Small intestine (tissue), 16 donors: ENCODE measurements at places on chromosomes 3 and 15.

- no peaks in the 10 kb centered on the region for H3K27me3 ChIP-seq
- DNase-seq, result no peak
- no peaks in the 10 kb centered on the region for H3K36me3 ChIP-seq
- no peak overlapping the region for H3K27ac ChIP-seq
These were observed 56.6 kb upstream of the CTDSPL2 start for GRCh38 chr15:44370830-44371229.

DNA sequence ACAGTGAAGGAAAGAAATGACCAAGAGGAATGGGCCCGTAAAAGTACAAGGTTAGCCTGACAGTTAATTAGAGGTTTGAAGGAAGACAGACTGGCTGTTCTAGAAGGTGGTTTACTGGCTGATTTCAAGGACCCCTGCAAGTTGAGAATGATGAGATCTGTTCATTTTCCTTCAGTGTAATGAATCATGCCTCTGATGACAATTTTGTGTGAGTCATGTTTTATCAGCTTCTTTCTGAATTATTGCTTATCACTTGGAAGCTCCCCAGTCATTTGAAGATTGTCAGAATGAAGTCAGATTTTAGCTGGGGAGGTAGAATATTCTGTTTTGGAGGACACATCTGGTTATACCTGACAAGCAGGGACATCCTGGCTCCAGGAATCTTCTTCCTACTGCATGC lies 50.6 kb downstream of the DRD3 start:
- H3K4me3 ChIP-seq, result no peak overlapping the region
- DNase-seq, result no peak
- H3K36me3 ChIP-seq, result no peaks in the 10 kb centered on the region
- H3K27me3 ChIP-seq, result no peaks in the 10 kb centered on the region
- H3K4me1 ChIP-seq, result no peaks in the 10 kb centered on the region

- H3K36me3 ChIP-seq, result no peaks in the 10 kb centered on the region
- DNase-seq, result no peak
- H3K4me1 ChIP-seq, result no peaks in the 10 kb centered on the region
- no peak overlapping the region for H3K4me3 ChIP-seq
These were observed 23.8 kb upstream of the GABPB1 start for GRCh38 chr15:50378776-50379175.

DNA sequence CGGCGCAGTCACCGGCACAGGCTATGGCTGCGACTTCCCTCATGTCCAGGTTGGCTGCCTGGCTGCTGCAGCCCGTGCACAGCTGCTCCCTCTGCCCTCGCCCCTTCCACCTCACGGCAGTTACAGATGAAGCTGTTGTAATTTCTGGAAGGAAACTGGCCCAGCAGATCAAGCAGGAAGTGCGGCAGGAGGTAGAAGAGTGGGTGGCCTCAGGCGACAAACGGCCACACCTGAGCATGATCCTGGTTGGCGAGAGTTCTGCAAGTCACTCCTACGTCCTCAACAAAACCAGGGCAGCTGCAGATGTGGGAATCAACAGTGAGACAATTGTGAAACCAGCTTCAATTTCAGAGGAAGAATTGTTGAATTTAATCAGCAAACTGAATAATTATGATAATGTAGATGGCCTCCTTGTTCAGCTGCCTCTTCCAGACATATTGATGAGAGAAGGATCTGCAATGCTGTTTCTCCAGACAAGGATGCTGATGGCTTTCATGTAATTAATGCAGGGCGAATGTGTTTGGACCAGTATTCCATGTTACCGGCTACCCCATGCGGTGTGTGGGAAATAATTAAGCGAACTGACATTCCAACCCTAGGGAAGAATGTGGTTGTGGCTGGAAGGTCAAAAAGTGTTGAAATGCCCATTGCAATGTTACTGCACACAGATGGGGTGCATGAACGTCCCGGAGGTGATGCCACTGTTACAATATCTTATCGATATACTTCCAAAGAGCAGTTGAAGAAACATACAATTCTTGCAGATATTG lies 13.2 kb upstream of the GNB4 start:
- no peaks in the 10 kb centered on the region for H3K36me3 ChIP-seq
- peaks cover 3% of the 10 kb centered on the region for H3K4me1 ChIP-seq
- no peaks in the 10 kb centered on the region for H3K27me3 ChIP-seq
- DNase-seq, result no peak

DNA sequence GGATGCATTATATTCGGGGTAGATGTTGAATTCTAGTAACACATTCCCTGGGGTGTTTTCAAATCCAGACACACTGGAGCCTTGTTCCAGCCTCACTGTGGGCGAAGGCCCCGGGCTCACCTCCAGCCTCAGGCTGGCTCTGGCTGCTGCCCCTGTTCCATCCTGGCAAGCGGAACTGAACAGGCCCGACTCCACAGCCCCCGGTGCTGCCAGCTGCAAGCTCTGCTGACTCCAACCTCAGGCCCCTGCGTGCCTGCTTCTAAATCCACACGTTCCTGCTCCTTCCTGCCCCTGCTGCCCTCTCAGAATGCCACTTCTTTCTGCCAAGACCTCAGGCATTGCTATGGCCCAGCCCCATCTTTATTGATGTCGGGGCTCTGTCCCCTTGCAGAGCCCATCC lies 90.6 kb downstream of the LIPC start:
- H3K27me3 ChIP-seq, result no peaks in the 10 kb centered on the region
- no peaks in the 10 kb centered on the region for H3K36me3 ChIP-seq
- H3K4me3 ChIP-seq, result no peak overlapping the region
- no peak for DNase-seq

DNA sequence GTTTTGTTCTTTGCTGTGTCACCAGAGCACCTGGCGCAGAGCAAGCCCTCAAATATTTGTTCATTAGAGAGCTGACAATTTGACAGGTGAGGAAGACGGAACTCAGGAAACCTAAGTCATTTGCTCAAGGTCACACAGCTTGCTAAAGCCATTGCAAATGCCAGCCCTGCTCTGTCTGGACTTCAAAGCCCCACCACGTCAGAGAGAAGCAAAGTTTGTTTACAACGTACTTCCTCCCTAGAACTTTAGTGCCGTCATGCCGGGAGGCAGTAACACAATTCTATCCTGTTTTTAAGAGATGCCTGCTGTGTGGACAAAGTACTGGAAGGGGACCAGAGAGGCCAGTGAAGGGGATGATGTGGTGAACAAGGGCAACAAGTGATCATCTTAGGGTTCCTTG lies 216.6 kb upstream of the PRICKLE2 start:
- no peaks in the 10 kb centered on the region for H3K27me3 ChIP-seq
- no peak overlapping the region for H3K27ac ChIP-seq
- H3K4me3 ChIP-seq, result no peak overlapping the region
- peaks cover 3% of the 10 kb centered on the region for H3K4me1 ChIP-seq
- DNase-seq, result peak; percentile 16

- H3K36me3 ChIP-seq, result no peaks in the 10 kb centered on the region
- H3K4me3 ChIP-seq, result no peak overlapping the region
- H3K27ac ChIP-seq, result no peak overlapping the region
These were observed 36.9 kb upstream of the RYK start for GRCh38 chr3:134287512-134287911.

- no peaks in the 10 kb centered on the region for H3K4me1 ChIP-seq
- peak; percentile 40 for DNase-seq
- H3K27ac ChIP-seq, result no peak overlapping the region
- H3K4me3 ChIP-seq, result no peak overlapping the region
These were observed 69.7 kb upstream of the LINGO1 start for GRCh38 chr15:77702211-77702957.

DNA sequence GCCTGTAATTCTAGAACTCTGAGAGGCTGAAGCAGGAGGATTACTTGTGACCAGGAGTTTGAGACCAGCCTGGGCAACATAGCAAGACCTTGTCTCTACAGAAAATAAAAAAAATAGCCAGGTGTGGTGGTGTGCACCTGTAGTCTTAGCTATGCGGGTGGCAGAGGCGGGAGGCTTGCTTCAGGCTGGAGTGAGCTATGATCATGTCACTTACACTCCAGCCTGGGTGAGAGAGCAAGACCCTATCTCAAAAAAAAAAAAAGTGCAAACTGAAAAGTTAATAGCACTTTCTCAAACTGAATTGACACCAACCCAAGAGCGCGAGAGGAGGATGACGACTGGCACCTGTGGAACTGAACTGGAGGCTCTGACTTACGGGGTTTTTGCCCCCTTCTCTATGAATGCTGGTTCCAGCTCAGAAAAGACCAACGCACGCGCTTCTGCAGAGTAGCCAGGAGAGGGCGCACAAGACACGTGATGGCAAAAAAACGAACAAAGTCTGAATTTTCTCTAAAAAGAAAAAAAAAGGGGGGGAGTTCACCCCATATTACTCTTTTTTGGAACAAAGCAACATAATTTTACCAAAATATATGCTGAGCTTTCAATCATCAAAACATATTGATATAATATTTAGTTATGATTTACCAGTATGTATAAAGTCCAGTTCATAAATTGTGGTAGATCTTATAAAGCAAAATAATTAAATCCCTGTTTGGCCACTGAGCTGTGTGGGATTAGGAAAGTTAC lies 23.7 kb downstream of the CFAP92 start:
- no peaks in the 10 kb centered on the region for H3K4me1 ChIP-seq
- H3K4me3 ChIP-seq, result no peak overlapping the region
- H3K27ac ChIP-seq, result no peak overlapping the region
- no peaks in the 10 kb centered on the region for H3K36me3 ChIP-seq
- peak; percentile 25 for DNase-seq
- no peaks in the 10 kb centered on the region for H3K27me3 ChIP-seq

- H3K4me1 ChIP-seq, result no peaks in the 10 kb centered on the region
- H3K27me3 ChIP-seq, result no peaks in the 10 kb centered on the region
- H3K36me3 ChIP-seq, result no peaks in the 10 kb centered on the region
- no peak for DNase-seq
- no peak overlapping the region for H3K27ac ChIP-seq
- no peak overlapping the region for H3K4me3 ChIP-seq
These were observed 199.8 kb upstream of the ALCAM start for GRCh38 chr3:105166893-105167292.

DNA sequence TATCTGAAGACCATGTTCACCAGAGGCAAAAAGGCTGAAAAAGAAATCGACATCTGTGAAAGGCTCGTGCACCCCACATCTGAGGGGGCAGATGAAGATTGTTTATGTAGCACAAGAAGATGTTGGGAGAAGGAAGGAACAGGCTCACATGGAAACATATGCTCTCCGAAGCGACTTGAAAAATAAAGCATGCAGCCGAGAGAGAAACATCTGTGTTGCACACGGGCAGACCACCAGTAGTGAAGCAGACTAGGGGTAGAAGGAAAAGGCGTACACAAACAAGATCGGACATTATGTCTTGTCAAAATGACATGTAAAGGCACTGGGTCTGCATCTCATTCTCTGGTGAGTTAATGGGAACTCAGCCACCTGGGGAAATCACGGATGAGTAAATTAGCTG lies 356.5 kb downstream of the ZIC4 start:
- no peaks in the 10 kb centered on the region for H3K4me1 ChIP-seq
- H3K4me3 ChIP-seq, result no peak overlapping the region
- H3K27ac ChIP-seq, result no peak overlapping the region
- no peak for DNase-seq

DNA sequence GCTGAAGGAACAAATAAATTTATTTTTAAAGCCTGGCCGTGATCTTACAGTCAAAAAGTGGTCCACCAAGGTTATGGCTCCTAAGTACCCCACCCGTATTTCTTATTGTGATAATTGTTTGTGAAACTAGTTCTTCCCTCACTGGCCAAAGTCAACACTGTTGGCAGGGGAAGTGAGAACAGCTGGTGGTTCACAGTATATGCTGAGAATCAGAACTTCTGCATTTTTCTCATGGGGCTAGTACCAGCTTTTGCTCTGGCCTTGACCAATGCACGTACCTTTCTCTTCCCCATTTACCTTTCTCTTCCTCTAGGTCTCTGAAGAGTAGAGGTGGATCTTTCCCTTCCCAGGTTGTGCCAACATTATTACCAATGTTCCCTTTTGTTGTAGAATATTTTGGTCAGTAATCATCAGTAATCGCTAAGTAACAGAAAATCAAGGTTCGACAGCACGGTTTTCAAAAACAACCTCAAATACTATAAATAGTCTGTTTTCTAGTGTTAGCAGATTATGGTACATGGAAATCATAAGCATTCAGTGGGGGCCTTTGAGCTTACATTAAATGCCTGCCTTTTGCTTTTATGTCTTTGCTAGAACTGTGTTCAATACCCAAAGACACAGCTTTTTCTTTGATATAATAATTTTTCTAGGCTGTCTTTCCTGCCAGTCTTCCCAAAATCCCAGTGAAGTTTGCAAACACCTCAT lies 268.0 kb downstream of the LPP start:
- no peaks in the 10 kb centered on the region for H3K4me1 ChIP-seq
- H3K27ac ChIP-seq, result no peak overlapping the region
- H3K4me3 ChIP-seq, result no peak overlapping the region
- no peaks in the 10 kb centered on the region for H3K27me3 ChIP-seq
- DNase-seq, result no peak
- H3K36me3 ChIP-seq, result no peaks in the 10 kb centered on the region

- peak overlapping the region; percentile 27 for H3K27ac ChIP-seq
- no peaks in the 10 kb centered on the region for H3K4me1 ChIP-seq
- H3K36me3 ChIP-seq, result no peaks in the 10 kb centered on the region
- no peak for DNase-seq
These were observed 436.8 kb downstream of the MFSD1 start for GRCh38 chr3:159238646-159239045.

DNA sequence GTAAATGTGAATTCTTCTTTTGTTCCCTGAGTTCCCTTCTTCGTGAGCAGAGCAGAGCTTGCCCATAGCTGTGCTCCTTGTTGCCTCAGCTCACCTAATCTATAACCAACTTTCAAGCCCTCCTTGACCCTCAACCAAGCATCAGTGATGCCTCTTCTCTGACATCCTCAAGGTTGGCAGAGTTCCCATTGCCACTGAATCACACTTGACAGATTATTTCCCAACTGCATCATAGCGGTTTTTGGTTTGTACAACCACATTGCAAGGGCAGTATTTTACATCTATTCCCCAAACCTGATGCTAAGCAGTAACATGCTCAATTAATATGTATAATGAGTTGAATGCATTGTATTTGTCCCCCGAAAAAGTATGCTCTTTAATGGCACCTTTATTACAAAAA lies 133.0 kb upstream of the SNTN start:
- no peak overlapping the region for H3K4me3 ChIP-seq
- no peak overlapping the region for H3K27ac ChIP-seq
- H3K4me1 ChIP-seq, result no peaks in the 10 kb centered on the region

DNA sequence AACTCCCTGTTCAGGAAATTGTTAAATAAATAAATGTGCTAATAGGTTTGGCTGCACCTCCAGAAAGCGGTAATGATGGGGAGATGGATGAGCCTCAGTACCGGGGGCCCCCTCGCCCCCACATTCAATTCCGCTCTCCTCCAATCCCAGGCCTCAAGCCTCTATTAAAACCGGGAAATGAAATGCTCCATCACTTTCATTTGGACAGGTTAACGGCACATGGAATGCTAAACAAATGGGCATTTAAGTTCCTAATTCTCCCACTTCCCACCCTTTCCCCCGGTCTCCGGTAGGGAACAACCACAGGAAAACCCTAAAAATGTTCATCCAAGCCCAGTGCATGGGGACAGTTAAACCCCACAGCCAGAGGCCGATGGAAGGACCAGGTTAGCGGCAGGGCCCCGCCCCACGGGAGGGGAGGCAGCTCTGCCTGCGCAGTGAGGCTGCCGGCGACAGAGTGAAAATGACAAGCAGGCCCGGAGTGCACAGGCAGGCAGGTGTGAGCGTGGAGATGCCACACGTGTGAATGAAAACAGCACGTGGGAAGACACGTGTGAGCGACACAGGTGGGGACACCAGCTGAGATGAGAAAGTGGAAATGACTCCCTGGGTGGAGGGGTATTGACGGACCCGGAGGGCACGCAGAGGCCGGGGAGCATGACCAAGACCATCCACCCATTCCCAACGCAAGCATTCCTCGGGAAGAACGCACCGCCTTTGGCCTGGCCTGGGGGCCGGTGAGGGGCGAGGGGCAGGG lies 28.1 kb downstream of the RNU5B-1 start:
- H3K4me1 ChIP-seq, result no peaks in the 10 kb centered on the region
- no peak overlapping the region for H3K4me3 ChIP-seq
- no peak overlapping the region for H3K27ac ChIP-seq
